Inflammatory macrophage treated with lipopolysaccharide for 4 hours (primary cell): ENCODE measurements at places on chromosomes 1 and 21.

GRCh38 chr1:163450986-163451385 is 129.2 kb downstream of the NUF2 start:
- no peak for DNase-seq

DNA sequence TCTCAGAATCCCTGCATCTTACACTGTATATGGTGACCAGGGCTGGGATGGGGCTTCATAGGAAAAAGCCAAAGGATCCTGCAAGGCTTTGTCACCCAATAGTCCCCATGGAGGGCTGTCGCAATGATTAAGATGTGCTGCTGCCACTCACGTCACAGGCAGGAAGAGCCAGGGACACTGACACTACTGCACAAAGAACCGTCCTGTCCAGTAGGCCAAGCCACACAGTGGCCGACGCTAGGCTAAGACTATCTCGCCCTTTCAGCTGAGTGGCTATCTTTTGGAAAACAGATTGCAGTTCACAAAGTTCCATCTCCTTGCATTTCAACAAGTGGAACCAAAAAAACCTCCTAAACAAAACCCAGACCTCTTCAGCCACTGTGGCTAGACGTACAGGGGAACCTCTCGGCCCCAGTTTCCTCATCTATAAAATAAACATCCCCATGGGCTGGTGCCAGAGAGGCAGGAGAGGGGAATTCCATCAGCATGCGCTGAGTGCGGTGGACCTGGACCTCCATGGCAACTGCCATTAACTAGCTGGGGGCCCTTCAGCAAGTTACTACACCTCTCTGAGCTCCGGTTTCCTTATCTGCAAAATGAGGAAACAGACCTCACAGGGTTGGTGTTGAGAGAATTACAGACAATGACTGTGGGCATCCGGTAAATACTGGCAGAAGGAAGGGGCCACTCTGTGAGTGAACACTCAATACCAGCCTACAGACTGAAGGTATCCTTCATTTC is 8.7 kb downstream of the CAPZB start:
- DNase-seq = peak; percentile 57

DNA sequence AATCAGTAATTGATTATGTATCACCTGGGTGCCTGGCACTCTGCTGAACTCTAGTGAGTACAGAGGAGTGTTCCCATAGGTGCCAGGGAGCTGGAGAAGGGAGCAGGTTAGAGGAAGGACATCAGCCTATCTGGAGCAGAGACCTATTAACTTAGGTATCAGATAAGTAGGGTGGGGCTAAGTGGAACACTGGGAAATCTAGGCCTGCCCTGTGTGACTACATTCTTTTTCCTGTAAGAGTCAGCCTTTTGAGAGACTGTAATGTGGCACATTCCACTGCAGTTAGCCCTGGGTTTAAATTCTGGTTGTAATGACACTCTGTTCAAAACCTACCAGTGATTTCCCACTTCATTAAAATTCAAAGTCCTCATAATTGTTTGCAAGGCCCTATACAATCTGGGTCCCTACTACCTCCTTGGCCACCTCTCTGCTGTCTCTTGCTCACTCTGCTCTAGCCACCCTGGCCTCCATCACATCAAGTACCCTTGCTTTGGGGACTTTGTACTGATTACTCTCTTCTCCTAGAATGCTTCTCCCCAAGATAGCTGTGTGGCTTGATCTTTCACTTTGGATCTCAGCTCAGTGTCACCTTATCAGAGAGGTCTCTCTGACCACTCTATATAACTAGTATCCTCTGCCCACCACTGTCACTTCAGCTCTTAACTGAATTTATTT is 12.9 kb downstream of the STX12 start:
- no peak for DNase-seq

- DNase-seq = peak; percentile 71
These were observed 776 bp upstream of the TNFRSF9 start for GRCh38 chr1:7941437-7941793.

DNA sequence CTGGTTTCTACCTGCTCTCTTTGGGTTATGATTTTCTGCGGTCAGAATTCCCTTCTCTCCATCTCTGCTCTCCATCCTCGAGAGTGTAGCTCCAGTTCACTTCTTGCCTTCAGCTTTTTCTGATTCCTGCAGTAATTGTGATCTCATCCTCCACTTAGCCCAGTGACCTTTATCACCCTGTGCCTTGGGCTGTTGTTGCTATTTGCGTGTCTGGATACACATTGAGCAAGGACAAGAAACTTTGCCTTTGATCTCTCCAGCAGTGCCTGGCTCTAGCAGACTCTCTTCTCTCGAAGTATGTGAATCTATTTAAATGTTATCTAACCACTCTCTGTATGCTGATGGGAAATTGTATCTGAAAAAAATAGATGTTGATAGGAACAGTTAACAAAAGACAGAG is 76.4 kb upstream of the MARK1 start:
- DNase-seq = no peak

DNA sequence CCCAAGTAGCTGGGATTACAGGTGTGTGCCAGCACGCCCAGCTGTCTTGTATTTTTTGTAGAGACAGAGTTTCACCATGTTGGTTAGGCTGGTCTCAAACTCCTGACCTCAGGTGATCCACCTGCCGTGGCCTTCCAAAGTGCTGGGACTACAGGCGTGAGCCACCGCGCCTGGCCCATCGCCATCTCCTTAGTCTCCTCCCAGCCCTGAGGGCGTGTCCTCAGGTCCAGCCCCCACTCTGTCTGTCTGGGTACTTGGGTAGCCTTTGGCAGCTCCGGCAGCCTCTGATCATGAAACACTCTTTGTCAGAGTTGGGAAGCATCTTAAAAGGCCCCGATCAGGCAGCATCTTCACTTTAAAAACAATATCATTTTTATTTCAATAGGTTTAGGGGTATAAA is 90.3 kb upstream of the DISP3 start:
- no peak for DNase-seq

DNA sequence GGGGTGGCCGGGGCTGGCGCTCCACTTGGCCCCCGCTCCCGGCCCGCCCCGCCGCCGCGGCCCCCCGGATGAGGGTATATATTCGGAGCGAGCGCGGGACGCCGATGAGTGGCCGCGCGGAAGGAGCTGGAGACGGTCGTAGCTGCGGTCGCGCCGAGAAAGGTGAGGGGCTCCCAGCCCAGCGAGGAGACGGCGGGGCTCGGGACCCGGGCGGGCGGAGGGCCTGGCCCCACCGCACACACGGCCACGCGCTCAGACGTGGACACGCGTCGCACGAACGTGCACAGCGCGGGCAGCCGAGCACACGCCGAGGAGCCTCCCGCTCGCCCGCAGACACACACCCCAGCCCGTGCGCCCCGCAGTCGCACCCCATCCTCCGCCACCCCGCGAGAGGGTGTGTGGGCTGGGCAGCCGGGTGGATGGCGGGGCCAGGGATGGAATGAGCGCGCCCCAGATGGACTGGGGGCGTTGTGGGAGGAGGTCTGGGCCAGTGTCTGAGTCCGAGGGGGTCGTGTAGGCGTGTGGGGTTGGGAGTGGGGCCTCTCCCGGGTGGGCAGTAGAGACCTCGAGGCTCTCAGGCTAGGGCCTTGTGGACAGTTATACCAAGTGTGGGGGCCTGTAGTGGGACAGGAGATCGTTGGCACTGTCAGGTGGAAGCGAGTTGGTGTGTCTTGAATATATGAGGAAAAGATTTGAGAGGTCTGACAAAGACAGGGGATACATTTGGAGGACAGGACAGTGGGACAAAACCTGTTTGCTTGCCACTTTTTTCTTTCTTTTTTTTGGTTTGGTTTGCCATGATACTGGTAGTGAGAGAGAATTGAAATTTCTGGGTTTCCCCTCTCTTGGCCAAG is at the start of gene UAP1:
TSS of gene UAP1 (plus strand) at position 107 of the 854 bp plus-strand sequence. CDS start 4,347 bp downstream, outside the sequence.
- DNase-seq = no peak

GRCh38 chr21:42660118-42660470 is 6.7 kb downstream of the PDE9A start:
- DNase-seq = no peak

GRCh38 chr1:47201179-47201578 is 11.3 kb upstream of the PDZK1IP1 start:
- DNase-seq = no peak

DNA sequence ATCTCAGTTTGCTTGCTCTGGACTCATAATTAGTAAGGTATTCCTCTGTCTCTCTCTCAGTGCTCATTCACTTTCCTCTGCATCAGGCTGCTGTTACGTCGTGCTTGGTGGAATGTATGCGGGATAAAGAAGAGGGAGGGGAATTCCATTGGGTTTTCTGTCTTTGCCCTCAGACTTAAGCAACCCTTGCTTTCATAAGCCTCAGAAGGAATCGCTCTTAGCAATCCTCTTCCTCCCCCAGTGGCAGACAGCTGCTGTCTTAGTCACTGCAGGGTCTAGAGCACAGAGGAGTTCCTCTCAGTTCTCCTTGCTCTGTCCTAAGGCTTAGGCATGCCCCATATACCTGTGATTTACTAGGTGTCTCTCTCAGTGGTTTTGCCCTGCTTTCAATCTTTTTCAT is 19.1 kb upstream of the NTMT2 start:
- DNase-seq = peak; percentile 6

GRCh38 chr21:15804247-15805005 is 74.6 kb downstream of the USP25 start:
- peak; percentile 15 for DNase-seq

- no peak for DNase-seq
These were observed 63.5 kb upstream of the DIRAS3 start for GRCh38 chr1:68113966-68114365.

DNA sequence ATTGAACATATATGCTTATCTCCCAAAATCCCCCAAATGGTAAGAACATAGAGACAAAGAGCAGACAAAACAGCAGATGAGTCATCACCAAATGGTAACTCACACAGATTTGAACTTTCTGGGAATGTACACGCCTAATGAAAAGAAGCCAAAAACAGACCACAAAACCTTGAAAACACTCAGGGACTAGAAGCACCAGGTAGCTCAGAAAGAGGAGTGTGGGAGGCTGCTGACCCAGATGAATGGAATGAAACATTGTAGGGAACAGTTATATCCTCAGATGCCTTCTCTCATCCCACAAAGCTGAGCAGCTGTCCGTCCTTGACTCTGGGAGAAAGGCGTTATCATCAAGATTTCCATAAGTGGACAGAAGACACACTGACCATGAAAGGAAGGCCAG is 307.0 kb upstream of the USP25 start:
- DNase-seq = no peak
